Natural killer cell (primary cell): ENCODE measurements at places on chromosomes 13 and 19. TPM values are rescaled to one million over a fixed set of nuclear protein-coding genes. Genes with fewer than 3 reads are reported as not detected.

DNA sequence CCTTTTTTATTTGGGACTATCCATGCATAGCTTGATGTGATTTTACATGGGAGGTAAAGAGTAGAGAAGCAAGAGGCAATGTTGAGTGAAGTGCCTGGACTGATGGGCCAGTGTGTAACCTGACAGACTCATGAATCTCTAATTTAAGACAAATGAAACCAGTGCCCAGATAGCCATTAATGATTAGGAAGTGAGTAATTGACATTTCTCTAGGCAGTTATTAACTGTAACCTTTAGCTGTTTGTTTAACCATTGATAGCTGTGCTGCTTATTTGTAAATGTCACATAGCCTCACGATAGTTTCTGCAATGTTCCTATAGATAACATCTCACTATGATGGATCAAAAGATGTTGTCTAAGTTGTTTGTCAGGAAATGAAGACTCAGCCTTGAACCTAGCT is 1047.5 kb upstream of the SPRY2 start:
- H3K36me3 ChIP-seq = no peaks in the 10 kb centered on the region
- no peak overlapping the region for H3K27ac ChIP-seq
- H3K27me3 ChIP-seq = no peaks in the 10 kb centered on the region
- H3K4me1 ChIP-seq = no peaks in the 10 kb centered on the region
- no peak overlapping the region for H3K4me3 ChIP-seq

The ZNF71 gene
- 7.2 TPM for total RNA-seq

DNA sequence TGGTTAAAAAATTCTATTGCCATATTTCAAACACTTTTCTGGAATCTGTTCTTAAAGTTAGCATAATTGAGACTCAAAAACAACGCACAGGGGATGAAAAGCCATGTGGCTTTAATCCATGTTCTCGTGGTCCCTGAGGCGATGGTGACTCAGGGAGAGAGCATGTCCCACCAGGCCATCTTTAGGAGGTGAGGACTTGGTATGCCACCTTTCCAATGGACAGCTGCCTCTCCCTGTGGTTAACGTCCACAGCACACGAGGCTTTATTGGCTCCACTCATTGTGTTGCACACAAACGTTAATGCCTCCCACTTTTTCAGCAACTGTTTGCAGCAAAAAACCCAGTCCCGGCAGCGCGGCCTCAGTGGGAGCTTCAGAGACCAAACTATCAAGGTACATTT is 51.4 kb downstream of the EFNB2 start:
- H3K4me1 ChIP-seq = no peaks in the 10 kb centered on the region
- peaks cover 6% of the 10 kb centered on the region for H3K27me3 ChIP-seq
- no peak for DNase-seq
- no peak overlapping the region for H3K27ac ChIP-seq
- no peaks in the 10 kb centered on the region for H3K36me3 ChIP-seq

DNA sequence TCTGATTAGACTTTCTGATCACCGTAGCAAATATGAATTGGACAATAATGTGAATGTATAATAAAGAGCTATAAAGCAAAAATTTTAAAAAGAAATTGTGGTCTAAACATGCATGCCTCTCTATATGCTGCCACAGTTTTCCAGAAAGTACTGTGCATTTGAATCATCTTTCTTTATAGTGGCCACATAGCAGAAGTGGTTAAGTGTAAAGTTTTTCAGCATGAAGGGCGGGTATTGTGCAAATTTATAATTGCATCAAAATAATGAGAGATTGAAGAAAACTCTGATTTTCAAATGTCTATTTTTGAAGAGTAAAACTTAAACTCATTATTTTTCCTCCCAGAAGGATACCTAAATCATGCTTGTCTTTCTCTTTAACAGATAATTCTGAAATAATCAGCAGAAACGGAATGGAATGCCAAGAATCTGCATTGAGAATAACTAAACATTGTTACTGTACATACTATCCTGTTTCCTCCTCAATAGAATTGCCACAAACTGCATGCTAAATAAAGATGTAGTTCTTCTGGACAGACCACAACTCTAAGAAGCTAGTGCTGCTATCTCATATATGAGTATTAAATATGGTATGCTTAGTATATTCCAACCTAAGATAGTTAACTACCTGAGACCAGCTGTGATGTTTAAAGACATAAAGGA is 42.9 kb upstream of the RAP2A start:
- H3K36me3 ChIP-seq = peaks cover 12% of the 10 kb centered on the region
- H3K4me3 ChIP-seq = no peak overlapping the region
- DNase-seq = no peak
